ENCODE measurements at places on chromosomes 1 and 21.

GRCh38 chr1:108678706-108679105, 13.4 kb upstream of the PRPF38B start:
- no peak for DNase-seq

DNA sequence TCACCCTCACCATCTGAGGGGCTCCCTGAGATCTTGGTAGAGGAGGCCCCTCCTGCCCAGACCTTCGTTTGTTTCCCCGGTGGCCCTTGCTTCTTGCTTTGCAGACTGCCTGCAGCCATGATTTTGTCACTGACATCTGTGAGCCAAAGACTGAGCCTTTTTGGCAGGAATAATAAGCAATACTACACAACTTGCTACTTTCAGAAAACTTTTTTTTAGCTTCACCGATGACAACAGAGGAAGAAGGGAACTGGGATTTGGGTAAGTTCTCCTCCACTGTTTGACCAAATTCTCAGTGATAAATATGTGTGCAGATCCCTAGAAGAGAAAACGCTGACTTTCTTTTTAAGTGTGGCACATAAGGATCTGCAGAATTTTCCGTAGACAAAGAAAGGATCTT, 11.7 kb upstream of the CD101 start:
- DNase-seq = no peak

- DNase-seq = no peak
These were observed 57.2 kb upstream of the RUNX1 start for GRCh38 chr21:35106246-35106835.

- DNase-seq = no peak
These were observed 3.3 kb downstream of the CAPN2 start for GRCh38 chr1:223715604-223716172.

- no peak for DNase-seq
These were observed 7.5 kb downstream of the MIER1 start for GRCh38 chr1:66932291-66932690.

DNA sequence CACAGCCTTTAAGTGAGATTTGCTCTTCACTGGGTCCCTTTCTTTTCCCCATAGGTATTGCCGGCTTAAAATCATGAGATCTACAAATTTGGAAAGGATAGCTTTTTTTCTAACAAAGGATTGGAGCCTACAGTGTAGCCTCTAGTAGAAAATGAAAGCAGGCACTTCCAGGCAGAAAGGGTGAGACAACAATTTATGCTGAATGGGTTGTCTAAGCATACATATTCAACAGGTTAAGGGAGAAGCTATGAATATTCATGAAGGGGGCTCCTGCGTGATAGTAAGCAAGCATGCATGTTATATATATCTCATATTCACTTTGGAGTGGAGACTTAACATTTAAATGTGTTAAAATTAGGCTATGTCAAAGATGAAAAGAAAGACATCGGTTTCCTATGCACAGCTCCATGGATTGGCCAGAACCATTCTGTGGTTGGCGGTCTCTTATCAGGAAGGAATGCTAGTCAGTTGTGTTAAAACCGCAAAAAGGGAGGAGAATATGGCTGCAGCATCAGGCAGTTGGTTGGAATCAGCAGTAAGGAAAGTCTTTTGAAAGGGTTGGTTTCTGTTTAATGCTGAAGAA, 66.0 kb downstream of the VCAM1 start:
- no peak for DNase-seq

GRCh38 chr1:228337031-228337564, 69.5 kb downstream of the TRIM11 start:
- no peak for DNase-seq

GRCh38 chr1:225942574-225942973, 1.6 kb upstream of the LEFTY2 start:
- DNase-seq = no peak

DNA sequence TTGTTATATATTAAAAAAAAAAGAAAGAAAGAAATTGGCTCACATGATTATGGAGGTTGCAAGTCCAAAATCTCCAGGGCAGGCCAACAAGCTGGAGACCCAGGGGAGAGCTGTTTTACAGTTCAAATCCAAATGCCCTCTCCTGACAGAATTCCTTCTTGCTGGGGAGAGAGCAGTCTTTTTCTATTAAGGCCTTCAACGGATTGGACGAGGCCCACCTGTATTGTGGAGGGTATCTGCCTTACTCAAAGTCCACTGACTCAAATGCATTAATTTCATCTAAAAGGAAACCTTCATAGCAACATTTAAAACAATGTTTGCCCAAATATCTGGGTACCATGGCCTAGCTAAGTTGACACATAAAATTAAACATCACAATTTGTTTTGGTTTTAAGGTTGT, 56.9 kb upstream of the TRIM67 start:
- no peak for DNase-seq

- no peak for DNase-seq
These were observed 132.9 kb downstream of the COQ8A start for GRCh38 chr1:227072991-227073390.

GRCh38 chr21:41431788-41432548, 5.9 kb downstream of the MX1 start:
- no peak for DNase-seq

- no peak for DNase-seq
These were observed 78.8 kb downstream of the FAM78B start for GRCh38 chr1:166087734-166088571.

- DNase-seq = no peak
These were observed 398.7 kb downstream of the USH2A start for GRCh38 chr1:216024546-216024945.

DNA sequence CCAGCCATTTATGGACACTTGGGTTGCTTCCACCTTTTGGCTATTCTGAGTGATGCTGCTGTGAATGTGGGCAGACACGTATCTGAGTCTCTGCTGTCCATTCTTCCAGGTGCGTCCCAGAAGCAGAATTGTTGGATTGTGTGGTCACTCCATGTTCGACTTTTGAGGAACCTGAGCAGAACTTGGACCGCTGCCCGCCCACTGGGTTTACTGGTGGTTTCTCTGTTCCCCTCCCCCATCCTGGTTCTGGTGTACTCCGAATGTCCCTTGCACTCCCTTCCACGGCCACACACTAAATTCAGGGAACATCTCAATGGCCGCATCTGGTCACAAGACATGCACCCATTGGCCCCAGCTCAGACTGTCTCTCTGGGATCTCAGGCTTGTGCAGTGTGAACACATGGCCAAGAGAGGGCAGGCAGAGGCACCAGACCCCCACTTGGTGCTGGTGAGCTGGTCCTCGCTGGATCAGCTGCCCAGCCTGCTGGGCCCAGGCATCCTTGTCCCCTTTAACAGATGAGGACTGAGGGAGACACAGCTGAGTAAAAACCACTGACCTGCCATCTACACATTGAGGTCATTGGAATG, 565.1 kb downstream of the NPHP4 start:
- no peak for DNase-seq

DNA sequence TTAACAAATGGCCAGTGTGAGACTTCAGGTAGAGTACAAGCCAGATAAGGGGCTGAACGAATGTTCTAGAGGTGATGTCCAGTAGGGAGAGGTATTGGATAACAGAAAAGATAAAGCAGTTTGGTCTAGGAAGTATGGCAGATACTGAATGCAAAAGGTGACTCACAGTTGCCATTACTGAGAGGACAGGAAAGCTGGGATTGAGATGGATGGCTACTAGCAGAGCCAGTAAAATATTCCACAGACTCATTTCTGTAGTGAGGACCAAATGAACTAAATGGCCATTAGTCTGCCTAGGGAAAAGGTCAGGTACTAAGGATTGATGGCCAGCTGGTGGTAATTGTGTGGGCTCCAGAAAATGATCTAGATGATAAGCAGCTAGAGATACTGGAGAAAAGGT, 11.5 kb downstream of the MACO1 start:
- DNase-seq = no peak

- no peak for DNase-seq
These were observed 24.6 kb downstream of the AGO4 start for GRCh38 chr1:35832276-35832905.

DNA sequence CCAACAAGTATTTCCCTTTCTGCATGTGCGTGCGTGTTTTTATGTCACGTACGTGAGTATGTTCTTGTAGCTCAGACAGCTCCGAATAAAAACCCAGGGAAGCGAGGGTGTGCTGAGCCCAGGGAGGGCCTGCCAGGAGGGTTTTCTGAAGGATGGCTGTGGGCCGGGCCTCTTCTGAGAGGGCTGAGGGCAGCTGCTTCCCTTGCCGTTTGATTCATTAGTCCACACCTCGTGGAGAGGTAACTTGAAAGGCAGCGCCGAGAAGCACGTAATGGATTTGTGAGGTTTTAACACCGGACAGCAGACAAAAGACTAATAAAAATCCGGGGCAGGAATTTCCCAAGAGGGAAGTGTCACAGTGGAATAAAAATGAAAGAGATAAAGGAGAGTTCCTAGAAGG, 29.5 kb downstream of the CD247 start:
- DNase-seq = no peak

- peak; percentile 55 for DNase-seq
These were observed 863 bp downstream of the TARBP1 start for GRCh38 chr1:234478152-234478480.

- DNase-seq = no peak
These were observed 79.8 kb upstream of the ROR1 start for GRCh38 chr1:63693944-63694571.

DNA sequence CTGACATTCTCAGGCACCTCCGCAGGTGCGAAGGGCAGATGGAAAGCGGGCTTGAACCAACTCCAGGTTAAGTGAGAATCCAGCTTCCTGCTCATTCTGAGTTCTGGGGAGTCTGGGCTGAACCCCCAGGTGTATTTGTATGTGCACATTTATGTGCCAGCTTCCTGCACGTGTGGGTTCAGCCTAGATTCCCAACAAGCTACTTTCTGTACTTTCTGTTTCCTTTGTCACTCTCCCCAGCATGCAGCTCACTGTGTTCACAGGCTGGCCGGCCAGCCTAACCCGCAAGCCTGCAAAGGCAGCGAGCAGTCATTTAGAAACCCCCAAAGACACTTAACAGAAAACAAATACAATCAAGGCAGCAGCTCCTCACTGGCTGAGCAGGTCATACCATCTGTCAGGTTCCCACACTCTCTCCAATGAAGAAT, 1.3 kb upstream of the IL19 start:
- DNase-seq = no peak

GRCh38 chr1:907611-908451, 15.9 kb upstream of the SAMD11 start:
- no peak for DNase-seq

GRCh38 chr1:73909043-73909562, 288.9 kb downstream of the LRRIQ3 start:
- DNase-seq = no peak

All from HuH-7.5 (cell line).